ENCODE measurements at places on chromosomes 7 and 10.

GRCh38 chr7:7148798-7149481, 33.4 kb upstream of the C1GALT1 start:
- DNase-seq: no peak

DNA sequence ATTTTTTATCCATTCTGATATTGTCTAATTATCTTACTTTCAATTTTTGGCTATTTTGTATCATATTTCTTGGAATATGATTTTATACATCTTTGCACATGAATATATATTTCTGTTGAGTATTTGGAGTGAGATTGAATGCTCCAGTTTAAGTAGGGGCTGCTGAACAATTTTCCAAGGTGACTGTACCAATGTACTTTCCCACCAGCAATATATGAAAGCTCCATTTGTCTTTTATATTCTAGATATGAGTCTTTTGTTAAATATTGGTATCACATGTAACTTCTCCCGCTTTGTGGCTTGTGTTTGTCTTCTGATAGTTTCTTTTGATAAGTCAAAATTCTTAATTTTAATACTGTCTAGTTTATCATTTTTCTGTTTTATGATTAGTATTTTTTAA, 144.6 kb upstream of the MDFIC start:
- DNase-seq: no peak

GRCh38 chr7:26199301-26200037, 1.1 kb downstream of the HNRNPA2B1 start:
- DNase-seq: no peak

GRCh38 chr7:11332186-11332864, 358.7 kb downstream of the PHF14 start:
- DNase-seq: no peak

GRCh38 chr7:43799605-43800004, 41.1 kb downstream of the BLVRA start:
- DNase-seq: no peak

- DNase-seq: no peak
Observed at GRCh38 chr10:26407406-26407969, 30.7 kb upstream of the APBB1IP start.

DNA sequence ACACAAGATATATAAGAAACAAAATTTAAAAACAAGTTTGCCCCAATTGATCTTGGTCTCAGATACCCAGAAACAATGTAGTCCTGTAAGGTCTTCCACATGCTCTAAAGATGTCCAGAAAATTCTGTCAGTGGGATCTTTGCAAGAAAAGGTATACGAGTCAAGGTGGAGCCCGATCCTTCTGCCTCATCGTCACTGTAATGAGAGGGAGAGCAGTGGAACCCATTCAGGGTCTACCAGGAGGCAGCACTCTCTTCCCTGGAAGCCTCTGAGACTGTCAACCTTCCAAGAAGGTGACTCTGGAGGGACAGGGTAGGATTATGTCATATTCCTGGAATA, 112.8 kb downstream of the JCAD start:
- DNase-seq: no peak

DNA sequence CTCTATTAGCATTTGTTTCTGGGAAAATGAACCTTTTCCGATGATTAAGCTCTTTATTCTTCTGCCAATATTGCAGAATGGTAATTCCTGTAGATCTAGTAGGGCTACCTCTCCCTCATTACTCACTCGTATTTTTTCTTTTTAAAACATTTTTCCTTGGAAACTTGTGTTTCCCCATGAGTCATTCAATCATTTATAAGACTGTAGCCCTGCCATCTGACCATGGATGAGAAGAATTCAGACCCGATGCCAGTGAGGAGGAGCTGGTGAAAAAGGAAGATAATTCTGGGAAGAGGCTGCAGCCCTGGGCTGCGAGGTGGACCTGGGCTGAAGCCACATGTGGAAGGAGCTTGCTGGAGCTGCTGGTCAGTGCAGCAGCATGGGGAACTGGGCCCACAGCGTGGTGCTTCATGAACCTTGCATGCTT, 242.8 kb downstream of the KLF6 start:
- no peak for DNase-seq

DNA sequence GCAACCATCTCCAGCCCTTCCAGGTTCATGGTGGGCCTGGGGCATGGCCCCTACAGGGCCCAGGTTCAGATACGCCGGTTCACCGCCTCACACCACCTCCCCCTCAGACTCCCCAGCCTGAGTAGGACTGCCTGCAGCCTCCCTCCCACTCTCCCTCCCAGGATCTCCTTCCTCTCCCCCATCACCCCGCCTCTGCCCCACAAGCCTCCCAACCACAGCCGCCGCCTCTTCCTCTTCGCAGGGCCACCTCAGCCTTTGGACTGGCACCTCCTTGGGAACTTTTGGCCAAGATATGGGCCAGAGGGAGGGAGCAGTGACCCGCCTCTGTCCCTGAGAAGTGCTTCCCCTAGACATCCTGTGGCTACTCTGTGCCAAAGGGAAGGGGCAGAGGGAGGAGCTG, 9.3 kb downstream of the KCNIP2 start:
- no peak for DNase-seq

DNA sequence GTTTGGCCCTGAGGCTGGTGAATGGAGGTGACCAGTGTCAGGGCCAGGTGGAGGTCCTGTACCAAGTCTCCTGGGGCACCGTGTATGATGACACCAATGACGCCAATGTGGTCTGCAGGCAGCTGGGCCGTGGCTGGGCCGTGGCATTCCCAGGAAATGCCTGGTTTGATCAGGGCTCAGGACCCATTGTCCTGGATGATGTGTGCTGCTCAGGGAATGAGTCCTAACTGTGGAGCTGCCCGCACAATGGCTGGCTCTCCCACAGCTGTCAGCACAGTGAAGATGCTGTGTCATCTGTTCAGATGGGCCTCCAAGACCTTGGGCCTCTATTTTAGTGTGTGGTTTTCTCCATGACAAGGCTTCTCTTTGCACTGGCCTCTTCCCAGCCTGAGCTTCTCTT, 64.0 kb downstream of the DMBT1 start:
- DNase-seq: no peak

- DNase-seq: no peak
Observed at GRCh38 chr7:12257582-12257981, 46.5 kb downstream of the TMEM106B start.

Measured in HFF-Myc (cell line).